ENCODE measurements at places on chromosomes 4 and X.

DNA sequence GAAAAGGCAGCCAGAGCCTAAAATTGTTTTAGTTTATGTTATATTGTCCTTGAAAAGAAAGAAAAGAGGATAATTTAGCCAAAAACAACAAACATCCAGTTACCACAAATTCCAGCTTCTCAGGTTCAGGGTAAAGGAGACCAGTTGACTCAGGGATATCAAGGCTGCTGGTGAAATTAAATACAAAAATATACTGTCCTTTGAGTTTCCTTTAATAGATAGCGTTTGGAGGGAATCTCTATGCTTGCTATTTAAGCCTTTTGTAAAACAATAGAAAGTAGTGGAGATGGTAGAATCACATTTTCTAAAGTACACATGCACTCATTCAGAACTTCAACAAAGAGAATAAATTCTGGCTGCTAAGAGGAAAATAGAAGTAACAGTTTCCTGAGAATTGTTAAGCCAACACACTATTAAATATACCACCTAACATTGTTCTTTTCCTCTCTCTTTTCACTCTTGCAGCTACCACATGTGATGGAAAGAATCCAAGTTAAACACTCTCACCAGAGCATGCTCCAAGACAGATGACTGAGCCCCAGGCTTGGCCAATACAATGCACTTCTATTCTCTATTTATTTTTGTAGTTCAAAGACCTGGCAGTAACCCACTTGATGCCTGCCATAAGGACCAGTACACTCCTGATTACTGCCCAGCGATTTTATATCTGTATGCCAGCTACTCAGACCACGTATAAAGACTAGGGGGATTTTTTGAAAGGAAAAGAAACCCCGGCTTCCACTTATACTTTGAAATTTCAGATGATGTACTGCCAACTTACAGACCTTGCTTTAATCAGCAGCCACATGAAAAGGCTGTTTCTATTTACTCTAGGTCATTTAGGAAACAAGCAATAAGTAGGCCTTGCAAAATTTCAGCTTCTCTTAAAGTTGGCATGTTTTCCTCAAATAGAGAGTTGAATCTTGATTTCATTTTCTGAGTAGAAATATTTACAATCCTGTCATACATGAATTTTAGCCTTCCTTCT lies 756.9 kb downstream of the FAT4 start:
- no peak for DNase-seq

DNA sequence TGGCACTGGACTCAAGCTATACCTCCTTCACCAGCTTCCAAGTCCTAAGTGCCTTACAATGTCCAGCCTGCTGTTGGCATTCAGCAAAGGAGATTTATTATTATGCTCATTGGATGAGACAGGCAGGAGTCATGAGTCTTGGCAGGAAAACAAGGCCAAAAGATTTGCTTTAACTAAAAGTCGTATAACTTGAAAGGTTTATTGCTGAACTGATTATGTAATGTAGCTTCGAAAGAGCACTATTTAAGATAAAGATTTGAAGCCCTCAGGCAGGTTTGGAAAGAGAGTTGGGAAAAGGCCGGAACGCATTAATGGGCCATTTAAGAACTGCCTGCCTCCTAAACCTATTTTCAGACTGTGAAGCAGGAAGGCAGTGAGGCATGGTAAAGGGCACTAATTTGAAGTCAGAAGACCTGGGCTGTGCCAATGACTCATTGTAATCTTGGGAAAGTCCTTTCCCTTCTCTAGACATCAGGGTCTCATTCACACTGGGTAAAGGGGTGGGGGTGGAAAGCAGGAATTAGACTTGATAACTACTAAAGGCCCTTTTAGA lies 280.5 kb upstream of the EDA2R start:
- no peak for DNase-seq

DNA sequence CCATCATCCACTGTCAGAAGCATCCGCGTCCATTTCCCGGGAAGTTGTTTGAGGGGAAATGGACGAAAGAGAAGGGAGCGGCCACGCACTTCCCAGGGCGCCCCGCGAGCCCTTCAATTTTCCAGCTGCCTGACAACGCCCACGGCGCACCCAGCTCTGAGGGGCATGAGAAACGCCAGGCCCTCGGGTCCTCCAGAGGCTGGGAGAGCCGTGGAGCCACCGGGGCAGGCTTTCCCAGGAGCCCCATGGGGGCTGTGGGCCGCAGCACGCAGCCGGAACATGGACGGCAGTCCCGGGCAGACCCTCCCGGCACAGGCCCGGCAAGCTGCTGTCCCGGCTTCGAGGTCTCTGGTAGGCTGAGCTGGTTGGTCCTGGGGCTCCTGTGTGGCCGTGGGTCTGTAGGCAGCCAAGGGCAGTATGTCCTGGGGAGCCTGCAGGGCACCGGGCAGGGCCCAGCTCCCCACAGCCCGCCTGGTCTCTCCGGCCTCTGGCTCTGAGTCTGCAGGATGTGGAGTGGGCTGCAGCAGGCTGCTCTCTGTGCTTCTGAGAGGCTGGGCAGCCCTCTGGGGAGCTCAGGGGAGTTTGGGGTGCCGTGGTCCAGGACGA lies 115.2 kb downstream of the FAM53A start:
- DNase-seq: no peak

DNA sequence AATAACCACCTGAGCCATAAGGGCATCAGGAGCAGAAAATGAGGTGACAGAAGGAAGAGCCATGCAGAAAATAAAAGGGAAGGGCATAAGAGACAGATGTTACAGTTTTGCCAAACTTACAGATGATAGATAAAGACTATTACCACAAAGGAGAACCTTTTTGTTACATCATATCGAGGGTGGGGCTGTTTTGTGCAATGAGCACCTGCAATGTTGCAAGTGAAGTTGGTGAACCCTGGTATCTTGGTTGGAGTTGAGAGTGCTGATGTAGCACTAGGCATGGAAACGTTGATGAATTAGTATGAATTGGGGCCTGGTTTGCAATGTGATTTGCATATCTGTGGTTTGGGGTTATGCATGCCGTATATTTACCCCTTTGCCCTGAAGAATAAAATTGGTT lies 119.8 kb upstream of the TEX13D start:
- no peak for DNase-seq

- no peak for DNase-seq
Measured at GRCh38 chrX:134625315-134625718, 33.0 kb downstream of the PLAC1 start.

DNA sequence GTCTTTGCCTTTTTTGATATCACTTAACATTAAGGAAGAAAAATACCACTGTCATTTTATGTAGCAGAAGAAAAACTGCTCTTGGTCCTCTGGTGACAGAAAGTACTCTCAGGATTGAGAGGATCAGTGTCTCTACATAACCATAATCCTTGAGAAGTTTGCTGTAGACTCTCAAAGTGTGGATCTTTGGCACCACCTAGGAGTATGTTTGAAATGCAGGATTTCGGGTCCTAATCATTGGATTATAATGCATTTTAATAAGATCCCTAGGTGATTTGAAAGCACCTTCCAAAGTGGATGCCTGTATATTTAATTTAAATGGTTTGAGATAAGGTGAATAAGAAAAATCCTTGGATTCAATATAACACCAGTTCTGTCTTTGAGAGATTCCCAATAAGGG lies 23.2 kb downstream of the MOB1B start:
- DNase-seq: no peak

DNA sequence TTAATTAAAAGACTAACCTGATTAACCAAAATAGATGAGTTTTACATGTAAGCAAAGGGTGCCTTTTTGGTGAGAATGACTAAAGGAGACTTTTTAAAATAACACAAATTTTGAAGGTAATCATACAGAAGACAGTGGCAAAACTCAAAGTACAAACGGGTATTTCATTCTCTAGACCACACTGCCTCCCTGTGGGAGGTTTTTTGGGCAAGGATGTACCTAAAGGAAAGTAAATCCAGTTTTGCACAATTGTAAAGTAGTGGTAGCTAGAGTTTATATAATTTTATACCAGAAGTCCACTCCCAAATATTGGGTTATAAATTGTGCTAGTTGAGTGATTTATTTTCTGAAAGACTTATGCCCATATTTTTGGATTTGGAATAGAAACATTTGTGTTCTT lies 201.0 kb downstream of the PAPSS1 start:
- DNase-seq: no peak

DNA sequence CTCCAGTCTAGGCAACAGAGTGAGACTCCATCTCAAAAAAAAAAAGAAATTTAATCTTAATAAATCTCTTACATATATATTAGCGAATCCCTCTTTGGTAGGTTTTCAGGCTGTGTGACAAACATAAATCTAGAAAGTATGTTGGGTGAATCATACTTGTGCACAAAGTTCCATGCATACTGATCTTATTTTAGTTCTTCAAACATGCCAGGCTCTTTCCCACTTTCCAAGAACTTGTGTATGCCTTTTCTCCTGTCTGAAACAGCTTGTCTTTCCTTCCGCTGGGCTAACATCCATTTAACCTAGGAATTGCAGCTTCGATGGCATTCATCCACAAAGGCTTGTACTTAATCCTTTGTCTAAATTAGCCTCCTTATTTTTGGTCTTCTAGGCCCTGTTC lies 156.6 kb upstream of the CASK start:
- DNase-seq: no peak

- no peak for DNase-seq
Measured at GRCh38 chr4:176034499-176034898, 31.1 kb upstream of the WDR17 start.

- DNase-seq: no peak
Measured at GRCh38 chr4:11232015-11232414, 196.7 kb downstream of the HS3ST1 start.

DNA sequence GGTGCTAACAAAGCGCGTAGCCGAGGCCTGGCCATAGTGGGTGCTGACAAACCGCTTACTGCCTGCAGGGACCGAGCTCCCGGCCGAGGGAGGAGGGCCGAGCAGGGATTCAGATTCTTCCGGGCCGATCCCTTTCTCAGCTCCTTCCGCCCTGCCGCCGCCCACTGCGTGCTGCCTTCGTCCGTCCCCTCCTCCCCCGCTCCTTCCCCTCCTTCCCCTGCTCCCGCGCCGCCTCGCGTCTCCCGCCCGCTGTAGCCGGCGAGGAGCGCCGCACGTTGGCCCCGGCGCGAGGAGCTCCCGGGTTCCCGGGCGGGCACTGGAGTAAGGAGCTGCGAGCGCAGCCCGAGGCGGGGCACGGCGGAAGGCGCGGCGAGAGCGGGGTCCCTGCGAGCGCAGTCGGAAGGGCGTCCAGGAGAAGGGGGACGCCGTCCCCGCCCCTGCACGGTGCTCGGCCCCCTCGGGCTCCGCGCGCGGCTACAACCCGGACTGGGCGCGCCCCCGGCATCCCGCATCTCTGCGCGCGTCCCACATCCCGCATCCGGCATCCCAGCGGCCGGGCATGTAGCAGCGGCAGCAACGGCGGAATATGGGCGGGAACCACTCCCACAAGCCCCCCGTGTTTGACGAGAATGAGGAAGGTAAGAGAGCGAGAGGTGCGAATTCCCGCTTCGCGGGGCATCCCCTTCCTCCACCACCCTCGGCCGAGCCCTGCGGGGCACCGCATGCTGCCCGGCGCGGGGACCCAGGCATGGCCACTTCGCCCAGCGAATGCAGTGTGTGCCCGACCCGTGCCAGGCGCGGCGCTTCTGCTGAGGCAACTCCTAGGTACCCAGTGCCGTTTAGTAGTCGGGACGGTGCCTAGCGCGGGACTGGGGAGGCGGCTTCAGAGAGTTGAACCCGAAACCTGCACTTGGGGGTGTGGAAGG lies at the start of gene STK32B:
STK32B (plus strand) TSS at position 203 of the 926 bp plus-strand sequence.
- no peak for DNase-seq

- no peak for DNase-seq
Measured at GRCh38 chr4:142265536-142265935, 580.6 kb downstream of the INPP4B start.

DNA sequence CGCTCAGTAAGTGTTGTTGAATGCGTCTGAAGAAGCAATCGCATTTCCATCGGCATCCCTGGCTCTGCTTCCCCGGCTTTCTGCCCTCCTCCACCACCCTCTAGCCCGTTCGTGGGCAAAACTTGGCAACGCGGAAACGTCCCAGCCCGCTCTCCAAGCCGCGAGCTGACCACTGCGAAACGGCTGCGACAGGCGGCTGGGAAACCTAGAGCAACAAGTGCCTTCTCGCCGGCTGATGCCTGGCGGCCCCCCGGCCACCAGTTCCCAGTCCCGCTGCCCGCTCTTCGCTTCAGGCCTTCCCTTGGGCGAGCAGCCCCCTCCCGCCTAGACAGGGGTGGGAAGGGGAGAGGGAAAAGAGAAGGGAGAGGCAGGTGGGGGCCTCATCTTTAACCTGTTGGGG lies 837 bp downstream of the CITED1 start:
- no peak for DNase-seq

- no peak for DNase-seq
Measured at GRCh38 chr4:10806953-10807645, 122.5 kb upstream of the CLNK start.

- DNase-seq: no peak
Measured at GRCh38 chrX:109742722-109743121, 9.7 kb upstream of the ACSL4 start.

DNA sequence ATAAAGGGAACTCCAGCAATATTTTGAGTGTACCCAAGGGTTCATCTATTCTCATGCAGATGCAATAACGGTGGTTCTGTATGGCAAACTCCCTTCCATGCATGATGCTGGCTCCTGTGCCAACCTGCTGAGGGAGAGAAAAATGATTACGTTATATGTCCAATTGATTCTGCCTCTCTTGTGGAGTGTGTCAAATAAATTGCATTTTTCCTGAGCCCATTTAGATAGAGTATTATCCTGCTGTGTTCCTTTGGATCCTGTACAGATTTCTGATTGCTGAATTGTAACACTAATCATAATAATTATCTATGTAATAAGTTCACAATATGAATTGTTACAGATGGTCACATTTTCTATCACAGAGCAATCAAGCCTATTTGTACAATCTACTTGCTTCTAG lies 821.7 kb downstream of the C4orf33 start:
- no peak for DNase-seq

- no peak for DNase-seq
Measured at GRCh38 chr4:335515-335914, 2.1 kb upstream of the ZNF141 start.

GRCh38 chrX:131841496-131842437 lies 181.3 kb upstream of the STK26 start:
- DNase-seq: no peak

DNA sequence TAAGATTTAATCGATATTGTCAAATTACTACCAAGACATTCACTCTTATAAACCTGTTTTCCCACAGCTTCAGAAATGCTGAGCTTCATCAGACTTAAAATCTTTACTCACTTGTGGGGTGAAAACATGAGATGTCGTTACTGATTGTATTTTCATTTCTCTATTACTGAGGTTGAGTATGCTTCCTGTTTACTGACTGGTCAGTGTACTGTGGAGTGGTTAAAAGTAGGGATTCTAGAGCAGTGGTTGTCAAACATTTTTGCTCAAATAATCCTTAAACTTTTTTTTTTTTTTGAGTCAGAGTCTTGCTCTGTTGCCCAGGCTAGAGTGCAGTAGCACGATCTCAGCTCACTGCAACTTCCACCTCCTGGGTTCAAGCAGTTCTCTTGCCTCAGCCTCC lies 50.3 kb downstream of the NSUN7 start:
- no peak for DNase-seq

GRCh38 chr4:8368998-8369397 lies 71.5 kb downstream of the ACOX3 start:
- DNase-seq: no peak

Data from stimulated activated CD4-positive, alpha-beta T cell treated with anti-CD3 and anti-CD28 coated beads, Interleukin-15, amount 100 ng/mL, for 1 hour (primary cell).